ENCODE measurements at places on chromosomes 12 and 14.

DNA sequence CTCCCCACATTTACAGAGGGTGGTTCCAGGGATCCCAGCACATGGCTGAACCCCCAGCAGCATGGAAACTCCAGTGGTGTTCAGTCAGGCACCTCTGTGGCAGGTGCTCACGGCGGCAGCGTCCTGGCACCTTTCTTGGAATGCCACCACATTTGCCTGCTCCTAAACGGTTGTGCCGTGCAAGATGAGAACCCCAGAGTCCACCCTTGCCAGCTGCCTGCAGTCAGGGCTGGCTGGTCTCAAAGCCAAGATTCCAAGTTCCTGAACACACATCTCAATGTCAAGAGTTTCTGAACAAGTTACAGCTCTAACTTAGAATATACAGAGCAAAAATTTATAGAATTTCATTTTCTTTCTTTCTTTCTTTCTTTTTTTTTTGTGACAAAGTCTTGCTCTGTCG is 38.7 kb downstream of the DDX51 start:
- no peak for DNase-seq

GRCh38 chr12:32489070-32489469 is 89.7 kb downstream of the FGD4 start:
- DNase-seq: no peak

DNA sequence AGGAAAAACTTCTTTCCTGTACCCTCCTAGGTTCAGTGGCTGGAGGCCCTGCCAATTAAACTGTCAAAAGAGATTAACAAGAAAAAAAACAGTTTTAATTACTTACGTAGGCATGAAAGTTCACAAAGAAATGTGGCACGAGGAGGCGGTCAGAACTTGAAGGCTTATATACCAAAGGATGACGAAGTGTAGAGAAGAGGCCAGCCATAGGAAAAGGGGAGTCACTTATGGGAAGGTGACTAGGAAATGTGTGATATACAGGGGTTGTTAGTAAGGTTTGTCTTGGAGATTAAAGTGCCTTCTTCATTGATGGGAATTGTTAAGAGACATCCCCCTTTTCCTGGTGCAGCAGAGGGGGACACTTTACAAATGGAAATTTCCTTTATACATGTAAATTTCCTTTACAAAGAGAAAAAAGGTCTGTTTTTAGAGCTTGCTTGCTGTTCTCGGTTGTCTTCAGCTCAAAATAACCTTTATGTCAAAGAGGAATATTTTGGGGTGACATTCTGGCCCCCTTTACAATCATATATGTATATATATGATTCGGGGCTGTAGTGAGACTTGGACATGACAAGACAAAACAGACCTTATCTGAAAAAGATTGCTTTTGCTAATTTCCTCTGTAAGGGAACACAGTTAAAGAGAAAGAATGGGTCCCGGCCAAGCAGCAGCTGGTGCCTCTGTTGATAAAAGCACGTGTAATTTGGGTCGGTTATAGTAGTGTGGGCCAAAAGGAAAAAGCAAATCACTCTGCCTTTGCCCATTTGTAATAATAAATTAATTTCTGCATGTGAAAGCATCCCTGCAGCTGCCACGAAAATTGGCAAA is 38.6 kb downstream of the SYNE2 start:
- no peak for DNase-seq

- DNase-seq: no peak
Measured at GRCh38 chr12:101619858-101620761, 25.3 kb downstream of the MYBPC1 start.

DNA sequence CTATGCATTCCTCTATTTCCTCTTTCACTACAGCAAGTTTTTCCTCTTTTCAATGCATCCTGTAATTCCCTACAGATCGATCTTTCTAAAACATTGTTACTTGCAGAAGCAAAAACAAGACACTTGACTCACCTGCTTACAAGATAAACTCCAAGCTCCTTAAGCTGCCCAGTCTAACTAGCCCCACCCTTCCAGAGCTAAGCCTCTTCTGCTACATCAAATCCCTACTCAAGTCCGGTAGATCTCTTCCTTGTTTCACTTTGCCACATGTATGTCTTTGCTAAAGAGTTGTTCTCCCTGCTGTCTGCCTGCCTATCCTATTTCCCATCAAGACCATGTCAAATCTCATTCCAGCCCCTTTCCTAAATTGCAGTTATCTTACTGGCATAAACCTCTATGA is 724.8 kb downstream of the C12orf50 start:
- DNase-seq: no peak
